Cardiac muscle cell (in vitro differentiated cells and primary cell): ENCODE measurements at places on chromosomes 6 and 20. TPM values are rescaled to one million over a fixed set of nuclear protein-coding genes. Genes with fewer than 3 reads are reported as not detected.

DNA sequence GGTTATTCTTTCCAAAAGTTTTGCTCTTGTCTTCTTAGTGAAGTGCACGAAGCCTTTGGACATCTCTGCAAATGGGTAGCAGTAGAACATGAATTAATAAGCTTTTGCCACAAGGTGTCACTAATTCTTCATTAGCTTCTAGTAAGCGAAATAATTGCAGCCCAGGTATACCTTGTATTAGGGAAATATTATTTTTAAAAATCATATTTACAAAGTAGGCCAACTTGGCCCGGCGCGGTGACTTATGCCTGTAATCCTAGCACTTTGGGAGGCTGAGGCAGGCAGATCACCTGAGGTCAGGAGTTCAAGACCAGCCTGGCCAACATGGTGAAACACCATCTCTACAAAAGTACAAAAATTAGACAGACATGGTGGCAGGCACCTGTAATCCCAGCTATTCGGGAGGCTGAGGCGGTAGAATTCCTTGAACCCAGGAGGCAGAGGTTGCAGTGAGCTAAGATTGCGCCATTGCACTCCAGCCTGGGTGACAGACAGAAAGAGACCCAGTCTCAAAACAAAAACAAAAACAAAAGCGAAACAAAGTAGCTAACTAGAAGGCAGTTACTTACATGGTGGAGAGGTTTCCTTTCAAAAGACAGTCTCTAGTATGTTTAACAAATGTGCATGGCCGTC is 8.8 kb upstream of the RSPH3 start:
- H3K36me3 ChIP-seq = no peaks in the 10 kb centered on the region
- H3K27ac ChIP-seq = no peak overlapping the region
- H3K4me1 ChIP-seq = peaks cover 6% of the 10 kb centered on the region

DNA sequence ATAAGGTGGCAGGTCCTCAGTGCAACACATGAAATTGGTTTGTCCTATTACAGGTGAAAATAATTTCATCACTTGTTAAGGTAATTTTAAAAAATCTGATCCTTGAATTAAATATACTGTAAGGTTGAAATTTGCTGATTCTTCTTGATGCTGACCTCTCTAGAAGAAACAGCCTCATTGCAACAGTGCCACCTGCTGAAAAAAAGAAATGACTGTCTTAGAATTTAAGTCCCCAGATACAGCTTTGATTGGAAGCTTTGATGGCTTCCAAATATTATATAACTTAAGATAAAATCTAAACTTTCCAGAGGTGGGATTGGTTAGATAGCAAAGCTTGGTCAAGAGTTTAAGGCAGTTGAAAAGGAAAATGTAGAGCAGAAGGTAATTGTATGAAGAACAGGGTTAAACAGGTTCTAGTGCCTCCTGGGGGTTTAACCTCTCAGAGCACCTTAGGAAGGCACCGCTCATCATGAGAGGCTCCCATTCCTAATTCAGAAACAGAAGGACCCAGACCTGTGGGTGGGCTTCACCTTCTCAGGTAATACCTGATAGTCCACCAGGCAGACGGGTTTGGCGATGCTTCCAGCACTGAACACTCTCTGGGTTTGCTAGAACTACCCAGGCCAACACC is 401.0 kb downstream of the PAX1 start:
- H3K36me3 ChIP-seq = no peaks in the 10 kb centered on the region
- no peak overlapping the region for H3K27ac ChIP-seq
- peaks cover 27% of the 10 kb centered on the region for H3K27me3 ChIP-seq

Gene CD40
- total RNA-seq = 0.35 and 0.42 TPM in 2 replicates

- H3K36me3 ChIP-seq = no peaks in the 10 kb centered on the region
- no peaks in the 10 kb centered on the region for H3K27me3 ChIP-seq
These were observed 40.3 kb downstream of the KIF6 start for GRCh38 chr6:39684790-39685488.

GRCh38 chr6:115901896-115902295 is 158.8 kb downstream of the FRK start:
- no peak overlapping the region for H3K4me3 ChIP-seq
- no peaks in the 10 kb centered on the region for H3K36me3 ChIP-seq
- no peaks in the 10 kb centered on the region for H3K27me3 ChIP-seq
- DNase-seq = no peak
- no peak overlapping the region for H3K27ac ChIP-seq

GRCh38 chr6:31728767-31729514 is at the start of gene DDAH2:
TSS of gene DDAH2 (minus strand) at chr6:31729299. CDS start at chr6:31729161, 138 bp downstream.
- H3K27me3 ChIP-seq = no peaks in the 10 kb centered on the region
- H3K4me1 ChIP-seq = no peaks in the 10 kb centered on the region
- H3K4me3 ChIP-seq = peak within 1 kb of the TSS; percentile 91
- DNase-seq = no peak
- H3K27ac ChIP-seq = peak within 1 kb of the TSS; percentile 76
- peaks cover 33% of the 10 kb centered on the region for H3K36me3 ChIP-seq

DNA sequence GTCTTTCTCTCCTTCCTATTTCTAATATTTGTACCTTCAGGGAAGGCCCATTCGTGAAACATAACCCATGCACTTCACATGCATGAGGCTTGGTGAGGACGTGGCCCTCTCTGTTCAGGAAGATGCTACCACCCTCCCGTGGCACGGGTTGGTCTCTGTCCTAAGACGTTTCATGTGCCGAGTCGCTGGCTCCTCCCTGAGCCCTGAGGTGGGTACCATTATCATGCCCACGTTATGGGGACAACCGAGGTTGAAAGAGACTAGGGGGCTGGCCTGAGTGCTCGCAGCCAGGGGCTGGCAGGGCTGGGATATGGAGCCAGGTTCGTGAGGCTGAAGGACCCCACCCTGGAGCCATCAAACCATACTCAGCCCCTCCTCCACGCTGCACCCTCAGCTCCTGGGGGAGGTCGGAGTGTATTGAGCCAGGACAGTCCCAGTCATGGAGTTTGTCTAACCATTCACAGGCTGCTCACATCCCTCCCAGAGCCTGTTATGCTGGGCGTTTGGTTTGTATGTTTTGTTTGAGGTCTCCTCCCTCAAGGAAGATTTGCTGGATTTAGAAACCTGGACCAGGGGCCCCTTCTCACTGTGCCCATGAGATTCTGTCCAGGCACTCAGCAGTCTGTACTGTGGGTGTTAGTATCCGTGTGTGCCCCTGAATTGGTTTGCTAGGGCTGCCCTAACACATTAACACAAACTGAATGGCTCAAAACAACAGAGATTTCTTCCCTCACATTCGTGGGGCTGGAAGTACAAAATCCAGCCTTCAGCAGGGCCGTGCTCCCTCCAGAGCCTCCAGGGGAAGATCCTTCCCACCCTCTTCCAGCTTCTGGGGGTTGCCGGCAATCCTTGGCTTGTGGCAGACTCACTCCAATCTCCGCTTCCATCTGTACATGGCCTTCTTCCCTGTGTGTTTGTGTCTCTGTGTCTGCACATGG is 88.3 kb downstream of the ANKRD60 start:
- H3K27me3 ChIP-seq = peaks cover 40% of the 10 kb centered on the region
- no peaks in the 10 kb centered on the region for H3K36me3 ChIP-seq
- DNase-seq = no peak
- no peak overlapping the region for H3K27ac ChIP-seq

DNA sequence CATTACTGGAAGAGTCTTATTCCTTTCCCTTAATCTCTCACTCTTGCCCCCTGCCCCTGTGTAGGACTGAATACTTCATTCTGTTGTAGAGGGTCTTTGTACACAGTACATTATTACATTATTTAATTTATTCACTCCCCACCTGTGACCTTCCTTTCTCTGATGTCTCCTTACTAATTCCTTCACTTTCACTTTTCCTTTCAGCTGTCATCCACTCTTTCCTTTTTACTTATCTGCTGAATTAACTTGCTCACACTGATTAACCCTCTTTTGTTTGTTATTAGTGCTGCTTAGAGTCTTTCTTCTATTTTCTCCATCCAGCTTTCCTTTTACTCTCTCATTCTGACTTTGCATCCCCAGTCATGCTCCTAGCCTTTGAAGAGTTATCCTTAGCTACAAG is 6.5 kb upstream of the PGBD1 start:
- H3K27ac ChIP-seq = no peak overlapping the region
- no peak for DNase-seq
- H3K4me3 ChIP-seq = no peak overlapping the region
- no peaks in the 10 kb centered on the region for H3K27me3 ChIP-seq
